Heart right ventricle (tissue), 16 donors: ENCODE measurements at places on chromosomes 2 and 18. TPM values are rescaled to one million over a fixed set of nuclear protein-coding genes. Genes with fewer than 3 reads are reported as not detected.

Gene TBR1
- polyA plus RNA-seq = not detected

Gene CELF4
- 0.07 TPM for polyA plus RNA-seq

Gene NEU4
- polyA plus RNA-seq = 0.22 TPM

GRCh38 chr2:74834792-74835755 lies 1.1 kb downstream of the HK2 start:
- DNase-seq = peak; percentile 13

DNA sequence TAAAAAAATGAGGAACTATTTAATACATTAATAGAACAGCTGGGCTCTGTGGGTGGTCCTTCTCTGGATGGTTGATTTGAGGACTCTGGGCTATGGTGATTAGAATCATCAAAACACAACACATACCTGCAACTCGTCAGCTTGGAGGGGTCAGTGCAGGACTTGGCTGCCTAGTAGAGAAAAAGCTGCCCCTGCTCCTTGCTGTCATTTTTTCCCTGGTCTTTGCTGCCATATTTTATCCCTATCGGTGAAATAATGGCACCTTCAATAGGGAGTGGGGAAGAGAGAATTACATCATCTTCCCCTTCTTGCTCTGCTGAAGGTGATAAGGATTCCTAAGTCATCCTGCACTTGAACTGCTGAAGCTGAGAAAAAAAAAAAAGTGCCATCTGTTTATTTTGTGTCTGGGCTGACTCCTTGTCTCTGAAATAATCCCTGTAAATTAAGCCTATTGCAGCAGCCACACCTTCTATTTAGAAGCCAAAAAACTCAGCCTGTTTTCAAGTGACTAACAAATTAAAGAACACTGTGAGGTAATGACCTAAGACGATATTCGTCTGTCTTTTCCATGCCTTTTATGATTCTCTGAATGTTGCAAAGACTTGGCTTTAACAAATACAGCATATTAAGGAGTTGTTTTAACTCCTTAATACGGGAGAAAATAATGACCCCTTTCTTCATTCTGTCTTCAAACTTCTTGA lies 89.3 kb downstream of the ACVR1 start:
- DNase-seq = no peak

GRCh38 chr18:76911440-76911839 lies 89.1 kb downstream of the ZNF236 start:
- DNase-seq = no peak

DNA sequence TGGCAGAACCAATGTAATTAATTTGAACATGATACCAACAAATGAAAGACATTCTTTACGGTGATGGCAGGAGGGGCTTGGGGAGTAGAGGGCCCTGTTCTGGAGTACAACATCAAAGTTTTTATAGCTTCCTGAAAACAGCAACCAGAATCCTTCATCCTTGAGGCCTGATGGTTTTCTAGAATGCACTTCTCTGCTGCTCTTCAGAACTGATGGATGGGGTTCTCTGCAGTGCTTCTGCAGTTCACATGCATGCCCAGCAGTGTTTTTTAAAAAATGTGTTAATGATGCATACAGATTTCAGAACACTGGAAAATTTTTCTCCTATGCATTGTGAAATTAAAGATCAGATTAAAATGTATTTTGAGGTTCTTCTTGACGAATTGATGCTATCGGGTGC lies 2.5 kb downstream of the LTBP1 start:
- no peak for DNase-seq
